ENCODE measurements at places on chromosomes 7 and 10. TPM values are rescaled to one million over a fixed set of nuclear protein-coding genes. Genes with fewer than 3 reads are reported as not detected.

MYH16 gene
- total RNA-seq: not detected

PROSER2 gene
- 10.1 TPM for total RNA-seq

SPDYE16 gene
- total RNA-seq: not detected

CDHR1 gene
- 29.0 TPM for total RNA-seq

ZP3 gene
- total RNA-seq: 19.8 TPM

PTPN20 gene
- total RNA-seq: 1.8 TPM

RARRES2 gene
- 7.5 TPM for total RNA-seq
